ENCODE measurements at places on chromosomes 2 and 18. TPM values are rescaled to one million over a fixed set of nuclear protein-coding genes. Genes with fewer than 3 reads are reported as not detected.

DNA sequence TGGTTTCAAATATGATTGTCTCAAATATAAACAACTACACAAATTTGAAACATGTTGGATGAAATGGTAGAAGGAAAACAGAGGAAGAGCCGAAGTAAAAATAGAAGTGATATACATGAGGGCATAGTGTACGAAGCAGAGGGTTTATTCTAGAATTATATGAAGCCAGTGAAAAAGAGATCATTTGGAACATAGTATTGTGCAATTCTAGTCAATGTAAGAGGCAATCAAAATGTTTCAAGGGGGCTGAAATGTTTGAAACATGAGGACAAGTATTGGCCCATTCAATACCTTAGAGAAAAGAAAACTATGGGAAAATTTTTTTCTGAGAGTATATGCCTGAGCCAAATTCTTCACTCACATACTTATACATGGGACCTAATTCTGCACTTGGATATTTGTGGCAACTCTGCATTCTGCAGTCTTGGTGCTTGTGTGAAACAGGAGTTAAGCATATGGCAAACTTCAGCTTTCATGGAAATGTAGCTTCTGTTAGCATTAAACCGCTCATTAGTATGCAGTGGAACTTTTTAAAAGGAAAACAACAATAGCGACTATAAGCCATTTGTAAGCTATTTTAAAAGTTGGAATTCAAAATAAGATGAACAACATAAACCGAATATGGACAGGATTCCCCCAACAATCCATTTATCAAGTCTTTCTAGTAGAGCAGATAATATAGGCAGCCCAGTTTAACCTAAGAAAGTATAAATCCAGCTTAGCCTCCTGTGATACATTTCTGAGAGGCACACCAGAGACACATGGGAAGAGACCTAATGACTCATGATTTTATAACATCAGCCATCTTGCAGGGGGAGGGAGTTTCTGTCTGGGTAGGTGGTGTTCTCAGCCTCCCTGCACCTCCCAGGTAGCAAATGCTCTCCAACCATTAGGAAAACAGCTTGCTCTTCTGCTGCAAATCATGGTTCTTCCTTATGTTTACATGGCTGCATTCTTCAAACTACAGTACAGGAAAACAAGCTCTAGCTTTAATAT is 197.8 kb downstream of the PAX3 start:
- DNase-seq, result no peak

- no peak for DNase-seq
Observed at GRCh38 chr2:150379166-150379565, 108.3 kb downstream of the RND3 start.

Gene ITGB6
- not detected for total RNA-seq

GRCh38 chr2:231717281-231718171 is 9.2 kb downstream of the PTMA start:
- peak; percentile 54 for DNase-seq

DNA sequence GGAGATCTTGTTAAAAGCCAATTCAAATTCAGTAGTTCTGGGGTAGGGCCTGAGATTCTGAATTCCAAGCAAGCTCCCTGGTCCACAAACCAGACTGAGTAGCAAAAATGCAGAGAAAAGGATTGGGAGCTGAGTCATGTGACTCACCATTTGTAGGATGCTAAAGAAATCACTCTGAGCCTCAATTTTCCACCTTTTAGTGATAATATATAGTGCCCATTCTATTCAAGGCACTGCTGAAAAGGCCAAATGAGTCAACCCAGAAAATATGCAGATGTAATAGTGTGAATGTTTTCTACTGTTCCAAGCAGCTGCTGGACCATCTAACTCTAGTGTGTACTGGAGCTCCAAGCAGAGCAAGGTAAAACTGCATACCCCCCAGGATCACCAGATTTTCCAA is 47.2 kb downstream of the SLC14A2 start:
- no peak for DNase-seq

Gene HTR2B
- total RNA-seq, result 1.2 TPM

GRCh38 chr2:230797515-230798495 is 66.9 kb upstream of the ITM2C start:
- no peak for DNase-seq

DNA sequence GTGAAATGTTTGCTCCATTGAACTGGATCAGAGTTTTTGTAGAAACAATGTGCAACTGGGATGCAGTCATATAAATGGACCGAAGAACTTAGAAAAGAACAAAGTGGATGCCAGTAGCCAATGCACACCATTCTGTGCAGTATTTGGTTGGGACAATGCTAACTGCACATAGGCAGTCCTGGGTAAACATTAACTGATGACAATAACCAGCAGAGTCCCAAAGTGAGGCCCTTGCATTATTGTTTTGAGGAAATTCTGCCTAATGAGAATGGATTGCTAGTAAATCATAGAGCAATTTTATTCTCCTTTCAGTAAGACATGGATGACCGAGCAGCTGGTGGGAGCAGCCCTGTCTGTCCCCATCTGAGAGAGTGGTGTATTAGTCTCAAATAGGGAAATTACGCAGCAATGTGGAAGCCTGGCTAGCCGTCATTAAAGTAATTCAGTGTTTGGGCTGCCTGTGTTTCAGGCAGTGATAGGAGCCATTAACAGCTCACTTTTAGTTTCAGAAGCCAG is 94.9 kb downstream of the KCTD1 start:
- DNase-seq, result no peak

Gene IFT172
- 48.5 TPM for total RNA-seq

Gene SERPINB4
- total RNA-seq, result not detected

- no peak for DNase-seq
Observed at GRCh38 chr2:215862351-215862771, 151.0 kb downstream of the MREG start.

GRCh38 chr18:66599190-66599589 is 4.7 kb downstream of the CDH19 start:
- DNase-seq, result no peak

DNA sequence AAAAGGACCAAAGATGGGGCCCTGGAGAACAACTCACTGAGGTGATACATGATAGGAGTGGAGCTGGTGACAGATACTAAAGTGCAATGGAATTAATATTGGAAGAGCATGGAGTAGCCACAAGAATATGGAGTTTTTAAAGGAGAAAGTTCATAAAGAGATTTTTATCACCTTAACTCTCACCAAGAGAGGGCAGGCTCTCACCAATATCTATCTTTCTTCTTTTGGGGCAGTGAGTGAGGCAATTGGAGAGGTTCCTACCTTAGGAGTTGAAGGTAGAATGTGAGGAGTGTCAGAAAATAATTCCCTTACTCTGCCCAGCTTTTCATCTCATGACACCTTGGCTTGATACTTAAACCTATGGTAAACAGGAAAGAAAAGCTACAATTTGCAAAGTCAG is 233.7 kb upstream of the CWC22 start:
- no peak for DNase-seq

- DNase-seq, result no peak
Observed at GRCh38 chr2:114949228-114949804, 506.9 kb downstream of the DPP10 start.

Gene HK2
- total RNA-seq, result 15.7 TPM

GRCh38 chr18:79111483-79111882 is 42.3 kb downstream of the ATP9B start:
- no peak for DNase-seq

DNA sequence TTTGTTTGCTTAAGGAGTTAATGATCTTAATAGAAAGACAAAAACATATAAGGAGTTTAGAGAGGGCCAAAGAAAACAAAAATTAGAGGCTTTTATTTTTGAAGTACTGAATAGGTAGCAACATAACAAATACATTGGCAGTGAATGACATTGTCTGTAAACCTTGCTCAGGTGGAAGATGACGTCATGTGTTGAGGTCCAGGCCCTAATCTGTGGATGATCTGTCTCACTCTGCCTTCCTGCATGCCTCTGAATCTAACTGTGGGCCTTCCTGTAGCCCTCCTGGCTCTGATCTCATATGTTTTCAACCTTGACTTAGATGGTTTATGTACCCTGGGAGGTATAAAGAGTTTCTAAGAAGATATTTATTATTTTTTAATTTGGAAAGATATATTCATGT is 58.1 kb upstream of the DYNAP start:
- DNase-seq, result no peak

DNA sequence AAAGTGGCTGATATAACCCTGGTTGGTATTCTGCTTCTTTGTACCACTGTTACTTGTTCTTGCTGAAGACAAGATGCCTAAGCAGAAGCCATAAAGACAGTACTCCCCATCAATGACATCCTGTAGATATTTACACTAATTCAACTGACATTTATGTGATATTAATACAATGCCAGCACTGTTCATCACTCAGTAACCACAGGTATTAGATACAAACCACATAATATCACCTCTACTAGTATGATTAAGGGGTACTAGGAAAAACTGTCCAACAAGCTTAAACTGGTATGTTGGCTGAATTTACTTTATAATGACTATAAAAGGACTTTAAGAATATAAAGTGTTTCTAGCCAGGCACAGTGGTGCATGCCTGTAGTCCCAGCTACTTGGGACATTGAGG is 65.8 kb downstream of the RTN4 start:
- no peak for DNase-seq

DNA sequence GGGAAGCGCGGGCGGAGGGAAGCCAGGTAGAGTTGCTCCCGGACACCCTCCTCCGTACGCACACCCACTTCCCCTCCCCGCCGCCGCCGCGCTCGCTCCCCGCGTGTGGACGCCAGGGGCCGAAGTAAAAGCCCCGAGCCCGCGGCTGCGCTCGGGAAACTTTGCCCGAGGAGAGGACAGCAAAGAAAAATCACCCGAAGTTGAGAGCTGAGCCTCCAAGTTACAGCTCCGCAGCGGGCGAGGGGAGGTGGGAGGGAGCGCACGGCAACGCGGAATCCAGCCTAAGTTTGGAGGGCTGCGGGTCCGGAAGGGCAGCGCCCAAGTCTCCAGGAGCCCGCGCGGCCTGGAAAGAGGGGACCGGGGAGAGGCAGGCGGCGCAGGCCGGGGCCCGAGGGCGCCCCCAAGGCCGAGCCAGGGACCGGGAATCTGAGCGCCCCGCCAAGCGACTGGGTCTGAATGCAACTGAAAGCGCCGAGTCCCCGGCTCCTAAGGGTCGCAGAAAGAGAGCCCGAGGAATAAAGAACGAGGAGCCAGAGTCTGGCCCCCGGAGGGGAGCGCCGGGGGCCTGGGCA is 706 bp upstream of the BCL11A start:
- peak; percentile 63 for DNase-seq

Gene SLC39A6
- total RNA-seq, result 41.1 TPM

Gene EGR4
- not detected for total RNA-seq

Gene SP5
- total RNA-seq, result 2.4 TPM

Gene TOGARAM2
- 5.3 TPM for total RNA-seq

Gene ABCB11
- 1.5 TPM for total RNA-seq

DNA sequence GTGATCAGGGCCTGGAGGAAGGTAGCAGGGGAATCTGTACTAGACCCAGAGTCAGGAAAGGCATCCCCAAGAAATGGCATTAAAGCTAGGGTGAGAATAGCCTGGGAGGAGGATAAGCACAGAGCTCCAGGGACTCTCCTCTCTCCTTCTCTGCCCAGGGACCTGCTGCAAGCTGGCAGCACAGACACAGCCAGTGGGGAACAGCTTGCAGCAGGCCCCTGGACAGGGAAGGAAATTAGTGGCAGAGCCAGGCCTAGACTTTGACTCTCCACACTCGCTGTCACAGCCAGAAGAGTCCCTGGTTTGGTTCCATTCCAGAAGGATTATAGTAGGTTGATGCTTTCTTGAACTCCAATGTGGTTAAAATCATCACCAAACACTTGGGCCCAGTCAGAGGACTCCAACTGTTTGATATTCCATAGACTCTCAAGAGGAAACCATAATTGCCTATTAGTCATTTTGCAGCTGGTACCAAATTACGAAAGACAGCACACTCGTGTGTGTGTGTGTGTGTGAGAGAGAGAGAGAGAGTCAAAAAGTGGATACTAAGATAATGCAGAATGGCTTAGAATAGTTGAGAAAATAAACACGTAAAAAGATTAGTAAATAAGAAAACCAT is 95.5 kb upstream of the ATP8B1 start:
- no peak for DNase-seq

Gene GPR45
- total RNA-seq, result not detected

DNA sequence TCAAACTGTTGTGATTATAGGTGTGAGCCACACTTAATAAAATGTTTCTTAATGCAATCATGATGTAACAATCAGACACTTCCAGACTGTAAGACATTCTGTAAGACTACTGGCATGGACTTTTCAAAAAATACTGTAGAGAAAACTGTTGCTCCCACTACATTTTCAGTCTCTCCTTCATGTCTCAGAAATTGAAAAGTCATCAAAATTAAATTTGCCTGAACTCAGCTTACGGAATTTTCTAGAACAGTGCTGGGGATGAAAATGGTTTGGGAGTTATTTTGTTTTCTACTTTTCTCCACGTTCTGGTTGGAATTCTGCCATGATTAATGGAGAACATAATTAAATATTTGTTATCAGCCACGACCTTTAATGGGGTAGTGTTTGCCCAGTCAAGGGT is 26.8 kb upstream of the TACR1 start:
- no peak for DNase-seq

DNA sequence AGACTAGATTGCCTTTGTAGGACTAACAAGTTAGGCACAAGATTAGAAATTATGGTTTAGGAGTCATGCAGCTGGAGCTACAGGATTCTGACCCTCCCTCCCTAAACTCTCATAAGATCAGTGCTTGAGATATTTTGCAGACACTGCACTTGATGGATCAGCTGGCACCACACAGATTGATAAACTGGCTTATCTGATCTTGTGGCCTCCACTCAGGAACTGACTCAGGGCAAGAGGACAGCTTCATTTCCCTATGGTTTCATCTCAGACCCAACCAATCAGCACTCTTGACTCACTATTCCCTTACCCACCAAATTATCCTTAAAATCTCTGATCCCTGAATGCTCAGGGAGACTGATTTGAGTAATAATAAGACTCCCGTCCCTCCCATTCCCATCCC is 152.3 kb downstream of the DIS3L2 start:
- no peak for DNase-seq

Gene ZNF396
- 4.1 TPM for total RNA-seq

DNA sequence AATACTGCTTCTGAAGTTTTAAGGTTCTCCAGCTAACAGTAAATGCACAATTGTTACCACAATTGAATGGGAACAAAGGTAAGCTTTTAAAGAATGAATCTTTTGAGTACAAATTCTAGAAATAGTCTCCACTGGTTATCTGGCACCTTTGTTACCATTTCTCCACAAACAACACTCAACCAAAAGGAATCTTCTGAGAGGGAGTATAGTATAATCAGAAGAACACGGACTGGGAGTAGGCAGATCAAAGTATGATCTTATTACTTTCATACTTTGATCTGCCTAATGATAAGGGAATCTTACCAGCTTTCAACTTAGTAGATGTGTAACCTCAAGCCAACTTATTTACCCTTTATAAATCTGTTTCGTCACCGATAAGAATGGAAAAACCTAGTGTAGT is 1.4 kb downstream of the CEP76 start:
- no peak for DNase-seq

- DNase-seq, result no peak
Observed at GRCh38 chr2:200614249-200614648, 28.4 kb downstream of the AOX1 start.

DNA sequence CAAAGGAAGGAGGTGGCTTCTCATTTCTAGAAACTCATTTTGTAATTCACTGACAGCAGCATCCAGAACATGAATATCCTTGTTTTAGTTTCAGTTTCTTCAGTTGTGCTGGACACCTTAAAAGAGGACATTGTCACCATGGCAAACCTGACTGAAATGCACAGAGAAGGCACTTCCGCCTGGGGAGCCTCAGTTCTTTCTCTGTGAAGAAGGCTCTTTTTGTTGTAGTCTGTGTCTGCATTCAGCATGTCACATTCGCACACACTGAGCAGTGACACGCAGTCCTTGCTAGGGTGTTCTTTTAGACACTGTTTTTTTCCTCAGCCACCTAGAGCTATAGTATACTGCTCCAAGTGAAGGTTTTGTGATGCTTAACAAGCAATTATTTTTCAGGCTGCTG is 9.5 kb upstream of the RPRM start:
- no peak for DNase-seq

- DNase-seq, result no peak
Observed at GRCh38 chr2:212052412-212053159, 486.0 kb downstream of the ERBB4 start.

All from sciatic nerve (tissue), 2 donors.